M059J (cell line): ENCODE measurements at places on chromosomes 2 and 18. TPM values are rescaled to one million over a fixed set of nuclear protein-coding genes. Genes with fewer than 3 reads are reported as not detected.

- DNase-seq: no peak
Measured at GRCh38 chr2:86031151-86031550, 74.5 kb downstream of the POLR1A start.

LAPTM4A gene
- 211 and 216 TPM in 2 replicates for total RNA-seq

DNA sequence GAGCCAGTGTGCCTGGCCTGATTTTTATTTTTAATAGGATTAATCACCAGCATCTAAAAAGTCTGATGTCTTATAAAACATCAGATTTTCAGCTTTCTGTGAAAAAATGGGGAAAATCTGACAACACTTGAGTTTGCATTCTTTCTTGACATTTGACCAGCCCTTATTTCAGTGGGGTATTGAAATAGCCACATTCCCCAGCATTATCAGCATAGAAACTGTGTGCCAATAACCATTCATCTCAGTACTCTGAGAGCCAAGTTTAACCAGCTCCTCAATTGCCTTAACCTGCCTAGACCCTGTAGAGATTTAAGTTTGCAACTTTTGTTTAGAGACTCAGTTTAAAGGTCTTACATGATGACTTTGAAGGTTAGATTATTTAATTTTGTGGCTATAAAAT, 155.0 kb downstream of the CERS6 start:
- no peak for DNase-seq

DNA sequence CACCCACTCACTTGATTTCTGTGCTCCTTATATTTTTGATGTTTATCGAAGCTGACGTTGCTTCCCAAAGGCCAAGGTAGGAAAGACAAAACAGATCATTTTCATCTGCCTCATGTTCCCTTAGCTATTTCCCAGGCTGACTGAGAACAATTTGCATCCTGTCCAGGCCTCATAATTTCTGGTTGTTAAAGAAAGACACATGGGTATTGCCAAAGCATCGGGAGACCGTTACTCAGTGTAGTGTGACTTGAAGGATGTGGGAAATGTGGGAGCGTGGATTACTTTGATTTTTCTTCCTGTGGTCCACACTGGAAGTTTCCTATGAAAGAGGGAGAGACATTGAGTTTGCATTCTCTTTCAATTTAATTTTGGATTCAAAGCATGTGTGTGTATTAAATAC, 204.6 kb downstream of the TRIB2 start:
- no peak for DNase-seq

LYG1 gene
- total RNA-seq: 0.96 TPM in 1 of 2 replicates, not detected in the other

IL37 gene
- 0.30 TPM in 1 of 2 replicates, not detected in the other for total RNA-seq

DNA sequence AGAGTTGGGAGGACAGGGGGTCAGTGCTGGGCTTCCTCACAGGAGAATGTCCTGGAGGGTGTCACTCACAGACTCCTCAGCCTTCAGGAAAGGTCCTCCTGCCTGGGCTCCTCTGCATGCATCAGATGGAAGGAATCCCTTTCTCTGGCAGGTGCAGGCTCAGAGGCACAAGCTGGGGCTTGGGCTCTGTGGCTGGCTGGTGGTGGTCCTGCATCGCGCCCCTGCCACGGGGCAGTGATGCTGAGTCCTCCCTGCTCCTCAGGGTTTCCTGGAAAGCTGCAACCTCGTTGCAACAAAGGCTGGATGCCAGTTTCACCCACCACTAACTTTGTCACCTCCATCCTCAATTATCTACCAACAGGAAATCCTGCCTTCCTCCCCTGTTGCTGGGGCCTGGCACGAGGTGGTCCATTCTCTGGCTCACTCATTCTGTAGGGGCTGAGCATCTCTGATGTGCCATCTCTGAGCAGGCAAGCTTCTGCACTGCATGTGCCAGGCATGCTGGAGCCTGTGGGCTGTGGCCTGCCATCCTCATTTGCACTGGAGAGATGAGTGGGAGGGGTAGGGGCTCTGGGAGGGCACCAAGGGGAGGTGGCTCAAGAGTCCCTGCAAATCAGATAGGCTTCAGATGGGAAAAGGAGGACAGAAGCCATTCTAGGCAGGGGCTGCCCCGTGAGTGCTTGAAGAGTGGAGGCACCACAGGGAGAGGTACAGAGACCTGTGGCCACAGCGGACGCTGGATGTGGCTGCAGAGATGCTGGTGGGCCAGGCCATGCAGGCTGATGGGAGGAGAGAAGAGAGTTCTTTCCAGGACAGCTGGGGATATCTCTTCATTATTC, 272.6 kb upstream of the HS6ST1 start:
- no peak for DNase-seq

GRCh38 chr2:38170067-38170466, 94.1 kb upstream of the CYP1B1 start:
- DNase-seq: peak; percentile 82

- DNase-seq: peak; percentile 89
Measured at GRCh38 chr2:65554765-65555591, 122.6 kb upstream of the SPRED2 start.

LOXHD1 gene
- not detected in 2 replicates for total RNA-seq

CNRIP1 gene
- total RNA-seq: 22.6 and 27.2 TPM in 2 replicates

CFC1 gene
- total RNA-seq: not detected in 2 replicates

DNA sequence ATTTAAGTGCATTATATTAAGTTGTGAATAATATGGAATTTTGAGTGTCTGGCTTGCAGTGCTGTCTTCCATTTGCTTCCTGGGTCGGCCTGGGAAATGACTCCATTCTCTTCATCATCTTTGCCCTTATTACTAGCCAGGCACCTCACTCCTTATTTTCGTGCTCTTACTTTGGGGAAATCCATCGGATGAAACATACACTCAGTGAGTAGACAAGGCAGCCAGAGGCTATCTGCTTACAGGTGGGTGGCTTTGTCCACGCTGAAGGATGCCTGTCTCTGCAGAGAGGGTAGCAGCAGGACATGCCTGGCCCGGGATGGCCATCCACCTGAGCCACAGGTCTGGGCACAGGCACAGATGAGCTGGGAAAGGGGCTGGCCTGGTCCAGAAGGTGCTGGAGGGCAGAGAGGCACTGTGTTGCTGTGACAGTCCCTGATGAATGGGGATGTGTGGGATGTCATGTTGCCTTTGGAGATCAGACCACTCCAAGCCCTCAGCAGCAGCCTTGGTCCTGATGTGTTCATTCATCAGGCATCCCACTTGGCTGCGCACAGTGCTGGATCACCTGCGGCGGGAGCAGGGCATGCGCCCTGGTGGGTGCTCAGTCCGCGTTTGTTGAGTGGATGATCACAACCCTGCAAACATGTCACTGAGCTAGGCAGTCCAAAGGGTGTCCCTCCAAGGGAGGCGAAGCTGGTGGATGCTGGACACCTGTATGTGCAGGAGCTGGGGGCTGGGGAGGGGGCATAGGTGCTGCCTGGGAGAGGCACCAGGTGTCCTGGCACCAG, 236.0 kb downstream of the LDLRAD4 start:
- DNase-seq: no peak

DNA sequence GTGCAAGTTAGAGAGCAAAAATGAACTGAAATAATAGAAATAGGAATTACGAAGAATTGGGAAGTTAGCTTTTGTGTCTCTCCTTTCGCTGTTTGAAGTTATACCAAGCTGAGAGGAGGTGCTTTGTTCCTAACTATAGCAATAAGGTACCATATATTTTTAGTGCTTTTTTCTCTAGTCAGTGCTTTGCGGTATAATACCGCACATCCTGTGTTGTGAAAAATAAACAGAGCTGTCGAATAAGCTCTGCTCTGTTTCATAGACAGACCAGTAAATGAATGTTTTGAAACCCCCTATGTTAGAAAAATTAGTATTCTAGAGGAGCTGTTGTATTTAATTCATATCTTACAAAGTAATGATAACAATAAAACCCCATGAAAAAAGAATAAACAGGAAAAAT, 130.8 kb downstream of the MAP4K4 start:
- DNase-seq: no peak

- no peak for DNase-seq
Measured at GRCh38 chr18:24502667-24503523, 42.5 kb downstream of the HRH4 start.

GRCh38 chr2:50641633-50642032, 390.3 kb downstream of the NRXN1 start:
- DNase-seq: no peak

DNA sequence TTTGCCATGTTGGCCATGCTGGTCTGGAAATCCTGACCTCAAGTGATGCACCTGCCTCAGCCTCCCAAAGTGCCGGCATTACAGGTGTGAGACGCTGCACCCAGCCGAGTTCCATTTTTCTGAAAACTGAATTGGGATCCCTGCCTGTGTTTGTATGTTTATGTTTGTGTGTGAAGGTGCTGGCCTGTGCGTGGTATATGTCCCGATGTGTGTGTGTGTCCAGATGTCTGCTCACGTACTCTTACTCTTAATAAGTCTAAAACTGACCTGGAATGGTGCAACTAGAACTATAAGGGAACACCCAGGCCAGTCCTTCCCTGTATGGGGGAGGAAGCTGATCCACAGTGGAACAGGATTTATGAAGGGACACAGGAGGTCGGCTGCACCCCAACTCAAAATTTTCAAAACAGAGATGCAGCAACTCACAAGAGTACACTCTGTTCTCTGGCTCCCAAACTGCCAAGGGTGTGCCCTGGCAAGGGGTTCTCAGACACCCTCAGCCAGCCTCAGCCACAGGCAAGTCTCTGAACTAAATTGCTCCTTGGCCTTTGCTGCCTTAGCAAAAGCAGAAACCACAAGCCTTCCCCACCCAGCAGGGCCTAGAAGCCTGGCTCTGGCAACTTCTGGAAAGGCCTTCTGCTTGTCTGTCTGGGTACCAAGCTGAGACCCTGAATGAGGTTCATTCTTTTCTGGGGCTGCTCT, 36.5 kb downstream of the RHOB start:
- no peak for DNase-seq

DNA sequence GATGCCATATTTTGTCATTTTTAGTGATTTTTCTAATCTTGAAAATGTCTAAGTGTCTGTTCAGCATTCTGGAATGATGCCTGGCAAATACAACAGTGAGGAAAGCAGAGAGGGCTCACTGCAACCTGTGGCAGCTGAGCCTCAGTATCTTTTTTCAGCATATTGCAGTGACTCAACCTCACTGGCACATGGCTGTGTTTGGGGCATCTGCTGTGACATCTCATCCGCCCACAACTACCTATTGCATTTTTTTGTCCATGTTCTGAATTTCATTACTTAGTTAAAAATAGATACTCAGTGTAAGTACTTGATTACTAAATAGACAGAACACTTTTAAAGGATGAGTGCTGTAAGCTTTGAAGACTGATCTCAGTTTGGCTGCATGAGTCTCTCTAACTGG, 10.7 kb downstream of the BABAM2 start:
- DNase-seq: peak; percentile 32

- no peak for DNase-seq
Measured at GRCh38 chr2:61720911-61721310, 132.9 kb downstream of the FAM161A start.

GRCh38 chr2:141911485-141912066, 219.2 kb downstream of the LRP1B start:
- DNase-seq: peak; percentile 7

- no peak for DNase-seq
Measured at GRCh38 chr2:206521612-206522011, 78.3 kb downstream of the ADAM23 start.

NXPH2 gene
- total RNA-seq: not detected in 2 replicates

TCF7L1 gene
- 0.05 TPM in 1 of 2 replicates, not detected in the other for total RNA-seq

DNA sequence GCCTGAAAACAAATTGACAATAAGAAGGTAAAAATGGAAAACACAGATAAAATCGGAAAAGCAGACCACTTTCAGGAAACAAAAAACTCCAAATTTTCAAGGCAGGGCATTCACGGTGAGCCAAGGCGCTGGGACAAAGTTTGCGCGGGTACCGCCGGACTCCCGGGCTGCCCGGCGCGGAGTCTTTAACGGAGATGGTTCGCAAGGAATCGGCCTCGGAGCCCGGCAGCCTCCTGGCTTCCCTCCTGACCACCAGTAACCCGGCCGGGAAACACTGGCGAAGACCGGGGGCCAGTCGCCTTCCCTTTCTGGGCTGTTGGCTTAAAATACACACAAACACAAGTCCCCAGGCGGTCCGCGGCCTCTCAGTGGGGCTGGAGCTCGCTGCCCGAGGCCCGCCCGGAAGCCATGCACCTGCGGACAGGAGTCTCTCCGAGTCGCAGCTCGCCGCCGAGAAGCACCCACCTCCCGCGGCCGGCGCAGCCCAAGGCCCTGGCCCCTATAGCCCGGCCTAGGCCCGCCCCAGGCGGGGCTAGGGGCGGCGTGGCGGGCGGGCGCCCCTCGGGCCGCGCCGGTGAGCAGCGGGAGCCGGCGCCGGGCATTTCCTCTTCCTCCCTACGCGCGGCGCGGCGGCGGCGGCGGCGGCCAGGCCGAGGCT, 622 bp upstream of the KCMF1 start:
- peak; percentile 61 for DNase-seq

TNFAIP6 gene
- total RNA-seq: not detected in 2 replicates

- DNase-seq: peak; percentile 68
Measured at GRCh38 chr2:120486946-120487345, 141.0 kb downstream of the INHBB start.

DNA sequence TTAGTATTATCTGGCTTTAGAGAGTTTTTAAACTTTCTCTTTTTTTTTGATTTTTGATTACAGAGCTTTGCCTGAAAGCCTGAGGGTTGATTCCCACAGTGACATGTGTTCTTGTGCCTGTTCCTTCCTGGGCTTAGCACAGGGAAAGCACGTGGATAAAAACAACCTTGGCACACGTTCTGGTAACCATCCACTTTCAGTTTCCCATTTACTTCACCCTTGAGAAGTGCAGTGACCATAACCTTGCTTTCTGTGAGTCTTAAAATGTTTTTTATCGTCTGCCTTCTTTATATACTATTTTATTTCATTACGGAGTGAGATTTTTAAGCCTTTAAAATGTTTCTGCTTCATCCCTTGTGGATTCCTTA, 11.5 kb downstream of the CD226 start:
- DNase-seq: no peak

DNA sequence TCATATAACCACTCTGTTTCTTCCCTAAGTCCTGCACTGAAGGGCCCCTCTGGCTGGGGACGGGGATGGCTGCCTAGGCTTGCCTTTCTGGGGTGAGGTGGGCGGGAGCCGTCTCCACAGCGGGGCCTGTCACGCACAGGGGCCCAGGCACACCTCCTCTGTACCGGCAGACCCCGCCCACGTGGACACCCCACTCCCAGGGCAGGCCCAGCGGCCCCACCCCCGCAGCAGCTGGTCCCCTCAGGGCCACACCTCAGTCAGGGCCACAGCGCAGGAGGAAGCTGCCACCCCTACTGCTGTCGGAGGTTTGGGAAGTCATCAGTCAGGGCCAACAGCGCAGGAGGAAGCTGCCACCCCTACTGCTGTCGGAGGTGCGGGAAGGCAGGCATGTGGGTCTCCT, 257.6 kb upstream of the RAB6C start:
- DNase-seq: no peak

- DNase-seq: peak; percentile 51
Measured at GRCh38 chr18:8849696-8850095, 144.3 kb downstream of the MTCL1 start.

STON1 gene
- 2.2 and 3.7 TPM in 2 replicates for total RNA-seq
